ENCODE measurements at places on chromosomes 5 and 9. TPM values are rescaled to one million over a fixed set of nuclear protein-coding genes. Genes with fewer than 3 reads are reported as not detected.
A peak's percentile ranks its signal among the peaks of the same experiment; 100 is the strongest.

The SLC24A2 gene
- not detected for total RNA-seq

The ACOT12 gene
- total RNA-seq = 0.14 TPM

The DBH gene
- total RNA-seq = not detected

The TSSK1B gene
- total RNA-seq = not detected

The SLC28A3 gene
- 0.14 TPM for total RNA-seq

- no peak for DNase-seq
These were observed 249.8 kb upstream of the ARRDC3 start for GRCh38 chr5:91632871-91633270.

DNA sequence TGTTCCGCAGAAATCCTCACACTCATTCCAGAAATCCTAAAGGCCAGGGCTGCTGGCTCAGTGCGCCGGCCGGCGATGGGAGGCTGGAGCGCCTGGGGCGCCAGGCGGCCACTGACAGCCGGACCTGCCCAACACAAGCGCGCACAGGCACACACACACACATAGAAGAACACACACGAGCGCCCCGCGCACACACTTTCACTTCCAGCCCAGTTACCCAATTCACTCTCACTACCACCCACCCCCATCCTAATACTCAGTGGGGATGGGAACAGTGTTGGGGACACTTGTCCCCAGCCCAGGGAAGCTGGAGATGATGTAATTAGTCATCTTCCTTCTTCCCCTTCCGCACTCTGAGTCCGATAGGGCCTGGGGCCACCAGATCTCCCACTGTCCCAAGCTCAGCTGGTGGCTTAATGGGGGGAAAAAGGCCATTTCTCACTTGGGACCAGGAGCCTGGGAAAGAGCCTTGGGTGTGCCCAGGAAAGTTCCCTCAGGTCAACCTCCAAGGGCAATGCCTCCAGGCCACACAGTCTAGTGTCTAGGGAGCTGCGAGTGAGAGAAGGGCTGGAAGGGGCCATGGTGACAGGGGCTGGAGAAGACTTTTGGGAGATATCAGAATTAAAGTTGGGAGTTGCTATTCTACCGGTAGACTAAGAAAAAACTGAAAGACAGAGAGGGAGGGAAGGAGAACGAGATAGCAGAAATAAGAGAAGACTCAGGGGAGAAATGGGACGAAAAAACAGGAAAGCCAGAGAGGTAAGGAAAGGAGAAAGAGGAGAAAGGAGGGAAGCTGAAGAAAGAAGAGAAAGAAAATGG, 1.7 kb downstream of the EBF1 start:
- peak; percentile 89 for DNase-seq

DNA sequence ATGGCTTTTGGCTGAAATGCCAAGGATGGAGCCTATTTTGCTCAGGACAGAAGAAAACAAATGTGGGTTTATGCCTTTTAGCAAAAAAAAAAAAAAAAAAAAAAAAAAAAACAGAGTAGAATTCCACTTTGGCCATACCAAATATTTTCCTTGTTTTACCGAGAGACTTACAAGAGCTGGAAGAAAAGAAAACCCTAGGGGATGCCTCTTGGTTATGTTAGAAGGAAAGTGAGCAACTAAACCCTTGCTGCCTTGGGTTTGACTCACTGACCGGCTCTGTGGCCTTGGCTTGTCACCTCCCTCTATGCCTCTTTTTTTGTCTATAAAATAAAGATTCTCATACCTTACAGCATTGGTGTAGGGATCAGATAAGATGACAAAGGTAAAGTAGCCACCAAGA, 69.6 kb upstream of the ABCA1 start:
- DNase-seq = no peak

DNA sequence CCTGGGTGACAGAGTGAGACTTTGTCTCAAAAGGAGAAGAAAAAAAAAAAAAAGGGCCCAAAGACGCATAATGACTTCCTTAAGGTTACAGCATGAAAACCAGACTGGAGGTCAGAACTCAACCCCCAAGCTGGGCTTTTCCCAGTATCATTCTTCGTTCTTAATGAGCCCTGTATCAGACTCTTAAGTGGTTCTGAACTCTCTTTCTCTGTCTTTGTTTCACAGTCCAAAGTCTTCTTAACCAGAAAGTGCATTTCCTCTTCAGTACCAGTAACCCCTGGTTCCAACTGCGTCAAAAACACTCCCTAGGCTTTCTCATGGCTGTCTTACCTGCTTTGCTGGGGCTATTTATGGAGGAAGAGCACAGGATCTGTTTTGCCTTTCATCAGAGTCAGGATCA, 38.4 kb upstream of the SHB start:
- no peak for DNase-seq

DNA sequence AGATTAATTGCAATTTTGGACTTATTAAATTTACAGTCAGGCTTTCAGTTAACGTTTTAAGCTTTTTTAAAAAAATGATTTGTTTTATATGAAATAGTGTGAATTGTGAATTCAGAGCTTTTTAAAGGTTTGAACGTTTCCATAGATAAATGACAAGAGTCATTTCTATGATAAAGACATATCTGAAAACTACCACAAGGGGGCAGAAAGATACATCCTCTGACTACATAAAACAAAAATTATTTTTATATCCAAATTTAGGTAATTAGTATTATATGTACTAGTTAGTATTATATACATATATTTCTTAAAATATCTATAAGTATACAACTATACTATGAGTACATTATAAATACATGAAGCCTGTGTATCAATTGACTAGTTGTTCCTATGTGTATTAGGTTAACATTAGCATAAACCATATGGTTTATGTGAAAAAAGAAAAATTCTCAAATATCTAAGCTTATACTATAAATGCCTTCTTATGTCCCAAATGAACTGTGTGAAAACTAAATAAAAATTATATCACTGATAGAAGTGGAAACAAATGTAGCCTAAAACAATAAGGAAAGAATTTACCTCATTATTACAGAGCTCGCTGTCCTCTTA, 155.2 kb downstream of the MEF2C start:
- DNase-seq = no peak

- DNase-seq = no peak
These were observed 970.9 kb downstream of the TAF11L14 start for GRCh38 chr5:18605186-18605585.

DNA sequence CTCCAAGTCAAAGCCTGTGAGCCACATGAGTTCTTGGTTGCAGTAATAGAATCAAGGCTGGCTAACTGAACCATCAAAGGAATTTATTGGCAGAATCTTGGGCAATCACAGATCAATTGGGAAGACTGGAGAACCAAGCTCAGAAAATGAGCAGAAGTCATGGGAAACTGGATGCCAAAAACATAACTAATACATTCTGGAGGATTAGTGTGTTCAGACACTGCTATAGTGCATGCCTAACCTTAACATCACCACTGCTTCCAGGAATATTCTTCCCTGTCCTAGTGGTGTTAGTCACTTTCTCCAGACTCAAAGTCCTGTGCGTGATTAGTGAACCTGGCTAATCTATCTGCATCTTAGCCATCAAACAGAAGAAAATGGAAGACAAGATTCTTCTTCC, 843.7 kb downstream of the EFNA5 start:
- DNase-seq = no peak

DNA sequence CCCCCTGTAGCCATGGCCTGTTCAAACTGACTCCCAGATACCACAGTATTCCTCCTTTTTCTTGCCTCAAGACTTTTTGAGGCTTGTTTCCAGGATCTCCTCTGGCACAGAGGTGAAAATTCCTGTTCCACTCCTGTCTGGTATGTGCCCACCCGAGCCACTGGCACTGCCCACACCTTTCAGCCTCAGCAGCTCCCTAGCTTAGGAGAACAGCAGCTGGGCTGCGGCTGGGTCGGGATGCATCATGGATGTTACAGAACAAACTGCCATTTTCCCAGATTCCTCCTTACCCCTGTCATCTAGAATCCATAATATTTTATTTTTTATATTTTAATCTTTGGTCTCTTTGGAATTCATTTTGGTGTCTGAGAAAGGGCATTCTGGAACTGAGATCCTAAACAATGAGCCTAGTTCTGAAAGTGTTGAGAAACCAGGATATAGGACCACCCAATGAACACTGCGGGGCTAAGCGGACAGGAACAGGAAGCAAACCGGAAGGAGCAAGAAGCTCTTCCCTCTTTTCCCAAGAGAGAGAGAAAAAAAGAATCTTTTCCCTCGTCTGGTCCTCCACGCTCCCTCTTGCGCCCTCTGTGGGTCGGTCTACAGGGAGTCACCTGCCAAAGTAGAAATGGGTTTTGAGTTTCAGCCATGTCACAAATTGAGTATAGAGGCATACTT, 12.5 kb downstream of the OR2S2 start:
- peak; percentile 95 for DNase-seq

DNA sequence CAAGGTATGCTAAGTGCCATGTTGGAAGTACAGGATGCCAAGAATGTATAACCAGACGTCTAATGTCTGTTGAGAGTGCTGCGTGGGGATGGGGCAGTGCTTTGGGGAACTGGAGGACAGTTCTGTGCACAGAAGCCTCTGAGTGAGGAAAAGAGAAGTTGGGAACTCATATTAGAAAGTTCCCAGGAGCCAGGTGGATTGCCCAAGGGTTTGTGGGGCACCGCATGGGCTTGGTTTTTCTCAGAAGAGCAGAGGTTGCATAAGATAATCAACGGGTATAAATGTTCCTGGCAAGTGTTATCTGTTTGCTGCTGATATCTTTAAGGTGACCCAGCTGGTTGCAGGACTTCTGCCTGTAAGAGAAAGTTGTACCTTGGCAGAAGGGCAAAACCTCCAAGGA, 13.1 kb downstream of the HRH2 start:
- DNase-seq = no peak

DNA sequence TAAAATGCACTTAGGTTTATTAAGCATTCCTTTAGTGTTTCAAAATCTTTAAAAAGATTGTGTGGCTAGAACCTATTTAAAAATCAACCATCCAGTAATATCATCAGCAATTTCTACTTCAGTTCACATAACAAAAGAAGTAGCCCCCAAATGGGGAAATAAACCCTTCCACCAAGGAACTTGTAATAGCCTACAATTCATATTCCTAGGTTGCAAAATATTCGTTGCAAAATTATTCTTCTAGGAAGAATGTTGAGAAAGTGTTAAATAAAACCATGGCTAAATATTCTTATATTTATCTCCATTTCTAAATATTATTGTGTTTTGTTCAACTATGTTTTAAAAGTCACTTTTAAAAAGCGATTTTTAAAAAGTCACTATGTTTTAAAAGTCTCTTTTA, 177.9 kb upstream of the PRLR start:
- DNase-seq = no peak

GRCh38 chr5:126514558-126515141, 80.4 kb downstream of the ALDH7A1 start:
- DNase-seq = no peak

GRCh38 chr5:35926389-35927051, 11.9 kb downstream of the CAPSL start:
- no peak for DNase-seq

DNA sequence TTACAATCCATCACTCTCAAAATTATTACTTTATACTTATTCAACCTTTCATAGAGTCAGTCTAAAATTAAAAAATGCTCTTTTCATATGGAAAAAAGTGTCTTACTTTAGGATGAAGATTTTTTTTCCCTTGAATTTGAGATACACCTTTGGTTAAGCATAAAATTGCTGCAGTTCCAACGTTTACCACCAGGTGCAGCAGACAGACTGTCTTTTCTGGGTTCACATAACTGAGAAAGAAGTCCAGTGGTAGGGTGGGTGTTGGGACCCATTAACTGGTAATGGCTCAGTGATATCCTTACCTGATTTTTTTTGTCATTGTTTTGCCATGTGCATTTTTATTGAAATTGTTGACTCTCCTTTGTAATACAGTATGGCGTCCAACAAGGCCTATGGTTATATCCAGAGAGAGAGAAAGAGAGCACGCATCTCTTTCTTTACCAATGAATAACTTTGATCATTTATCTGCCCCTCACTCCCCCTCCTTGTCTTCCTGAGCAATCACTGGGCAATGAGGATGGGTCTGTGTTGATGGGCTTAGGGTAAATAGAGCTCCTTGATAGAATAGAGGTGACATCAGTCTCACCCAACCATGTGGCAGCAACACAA, 98.4 kb downstream of the FBXL7 start:
- no peak for DNase-seq

GRCh38 chr9:89815903-89816573, 211.2 kb downstream of the GADD45G start:
- no peak for DNase-seq

DNA sequence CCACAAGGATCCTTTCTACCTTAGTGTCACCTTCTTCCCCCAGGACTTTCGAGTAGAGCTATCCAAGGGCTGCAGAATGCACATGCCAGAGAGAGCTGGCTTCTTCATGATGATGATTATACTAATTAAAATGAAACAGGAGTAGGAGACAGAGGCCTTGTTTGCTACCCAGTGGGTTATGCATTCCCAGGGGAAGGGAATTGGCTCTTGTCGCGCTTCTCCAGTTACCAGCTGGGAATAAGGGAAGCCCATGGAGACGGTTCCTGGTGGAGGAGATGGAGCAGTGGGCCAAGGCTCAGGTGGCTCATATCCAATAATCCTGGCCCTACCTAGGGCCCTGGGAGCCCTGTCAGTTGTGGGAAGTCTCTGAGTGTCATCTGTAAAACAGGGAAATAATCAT, 65.1 kb downstream of the WWC1 start:
- DNase-seq = no peak

- DNase-seq = no peak
These were observed 8.5 kb downstream of the CDC42SE2 start for GRCh38 chr5:131272307-131272706.

DNA sequence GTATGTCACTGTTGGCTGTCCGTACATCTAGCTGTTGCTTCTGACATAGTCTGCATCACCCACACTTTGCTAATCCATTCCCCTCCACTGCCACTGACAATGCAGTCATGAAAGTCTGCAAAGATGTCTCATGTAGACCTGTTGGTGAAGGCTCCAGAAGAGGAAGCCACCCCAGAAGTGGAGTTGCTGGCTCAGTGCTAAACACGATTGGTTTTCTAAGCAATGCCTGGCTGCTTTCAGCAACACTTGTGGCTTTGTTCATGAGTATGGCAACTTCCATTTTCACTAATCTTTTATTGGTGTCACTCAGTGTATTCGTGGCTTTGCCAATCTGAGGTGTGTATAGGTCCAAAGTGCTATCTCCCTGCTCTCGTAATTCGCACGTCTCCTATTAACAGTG, 288.1 kb downstream of the GADD45G start:
- DNase-seq = no peak

GRCh38 chr9:8292657-8293056, 493.1 kb upstream of the DMAC1 start:
- no peak for DNase-seq

GRCh38 chr9:122173670-122174069, 14.0 kb downstream of the MORN5 start:
- no peak for DNase-seq

DNA sequence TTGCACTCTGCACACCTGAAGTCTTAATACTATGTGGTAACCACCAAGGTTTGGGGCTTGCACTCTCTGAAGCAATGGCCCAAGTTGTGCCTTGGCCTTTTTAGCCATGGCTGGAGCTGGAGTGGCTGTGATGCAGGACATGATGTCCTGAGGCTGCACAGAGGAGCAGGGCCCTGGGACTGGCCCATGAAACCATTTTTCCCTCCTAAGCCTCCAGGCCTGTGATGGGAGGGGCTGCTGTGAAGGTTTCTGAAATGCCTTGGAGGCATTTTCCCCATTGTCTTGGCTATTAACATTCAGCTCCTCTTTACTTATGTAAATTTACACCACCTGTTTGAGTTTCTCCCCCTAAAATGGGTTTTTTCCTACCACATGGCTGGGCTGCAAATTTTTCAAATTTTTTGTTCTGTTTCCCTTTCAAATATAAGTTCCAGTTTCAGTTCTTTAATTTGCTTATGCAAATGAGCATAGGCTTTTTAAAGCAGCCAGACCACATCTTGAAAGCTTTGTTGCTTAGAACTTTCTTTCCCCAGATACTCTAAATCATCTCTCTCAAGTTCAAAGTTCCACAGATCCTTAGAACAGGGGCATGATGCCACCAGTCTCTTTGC, 237.4 kb upstream of the DMAC1 start:
- no peak for DNase-seq

- no peak for DNase-seq
These were observed 272.3 kb downstream of the NTRK2 start for GRCh38 chr9:84941792-84942191.

Data from posterior vena cava (tissue), 2 donors.